Stimulated activated CD4-positive, alpha-beta T cell treated with anti-CD3 and anti-CD28 coated beads, Interleukin-4, amount 100 ng/mL, for 4 hours (primary cell): ENCODE measurements at places on chromosomes 11 and 22.
A peak's percentile ranks its signal among the peaks of the same experiment; 100 is the strongest.

DNA sequence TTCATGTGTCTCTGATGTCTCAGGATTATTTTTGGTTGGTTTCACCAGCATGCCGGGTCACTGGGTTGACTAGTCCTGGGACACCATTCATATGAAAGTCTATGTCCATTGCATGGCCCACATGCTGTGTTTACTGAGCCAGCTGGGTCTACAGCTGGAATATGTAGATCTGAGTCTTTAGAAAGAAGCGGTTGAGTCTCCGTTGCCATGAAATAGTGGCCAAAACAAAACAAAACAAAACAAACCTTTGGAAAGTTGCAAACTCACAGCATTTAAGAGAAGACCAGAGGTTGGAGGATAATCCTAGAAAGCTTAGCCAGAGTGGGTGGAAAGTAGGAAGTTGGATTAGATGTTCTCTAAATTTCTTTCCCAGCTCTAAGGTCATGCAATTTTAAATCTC is 191.8 kb upstream of the NTM start:
- DNase-seq, result no peak

DNA sequence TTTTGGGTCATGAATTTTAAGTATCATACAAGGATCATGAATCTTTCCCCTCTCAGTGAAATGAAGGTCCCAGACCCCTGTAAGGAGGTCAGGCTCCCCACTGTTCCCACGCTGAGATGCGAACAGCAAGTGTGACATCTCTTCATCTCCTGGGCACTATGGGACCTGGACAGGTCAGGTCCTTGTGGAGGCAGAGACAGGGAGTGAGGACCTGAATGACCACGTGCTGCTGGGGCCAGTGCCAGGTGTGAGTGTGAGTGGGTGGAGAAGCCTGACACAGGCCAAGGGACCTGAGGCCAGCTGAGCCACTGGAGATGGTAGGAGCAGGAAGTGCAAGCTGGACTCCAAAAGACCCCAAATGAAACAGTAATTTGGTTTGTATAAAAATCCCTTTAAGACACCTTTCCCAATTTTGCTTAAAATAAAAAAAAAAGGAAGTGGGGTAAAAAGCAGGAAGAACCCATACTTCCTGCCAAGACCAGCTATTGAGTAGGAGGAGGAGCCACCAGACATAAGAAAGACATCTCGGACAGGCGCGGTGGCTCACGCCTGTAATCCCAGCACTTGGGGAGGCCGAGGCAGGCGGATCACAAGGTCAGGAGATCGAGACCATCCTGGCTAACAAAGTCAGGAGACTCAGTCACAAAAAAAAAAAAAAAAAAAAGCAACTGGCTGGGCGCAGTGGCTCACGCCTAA is 35.4 kb upstream of the SERPIND1 start:
- no peak for DNase-seq

GRCh38 chr22:18078329-18079041 is 695 bp downstream of the PEX26 start:
- DNase-seq, result peak; percentile 28

DNA sequence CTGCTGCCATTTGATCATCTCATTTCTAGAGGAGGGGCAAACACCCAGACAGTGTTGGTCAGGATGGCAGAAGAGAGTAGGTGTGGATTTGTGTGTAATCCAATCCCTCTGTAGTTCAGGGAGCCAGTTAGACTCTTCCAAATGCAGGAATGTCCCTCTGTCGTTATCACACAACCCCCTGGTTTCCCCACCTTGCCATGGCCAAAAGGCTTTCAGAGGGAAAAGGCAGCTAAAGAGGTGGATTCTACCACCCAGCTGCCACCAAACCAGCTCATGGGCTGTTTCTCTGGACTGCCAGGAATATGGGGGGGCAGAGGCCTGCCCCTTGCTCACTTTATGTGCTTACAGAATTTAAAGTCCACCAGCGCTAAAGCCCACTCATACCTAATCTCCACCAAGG is 18.1 kb downstream of the TSKU start:
- DNase-seq, result no peak

- peak; percentile 69 for DNase-seq
These were observed 26.2 kb downstream of the TCP11L1 start for GRCh38 chr11:33065445-33066178.

DNA sequence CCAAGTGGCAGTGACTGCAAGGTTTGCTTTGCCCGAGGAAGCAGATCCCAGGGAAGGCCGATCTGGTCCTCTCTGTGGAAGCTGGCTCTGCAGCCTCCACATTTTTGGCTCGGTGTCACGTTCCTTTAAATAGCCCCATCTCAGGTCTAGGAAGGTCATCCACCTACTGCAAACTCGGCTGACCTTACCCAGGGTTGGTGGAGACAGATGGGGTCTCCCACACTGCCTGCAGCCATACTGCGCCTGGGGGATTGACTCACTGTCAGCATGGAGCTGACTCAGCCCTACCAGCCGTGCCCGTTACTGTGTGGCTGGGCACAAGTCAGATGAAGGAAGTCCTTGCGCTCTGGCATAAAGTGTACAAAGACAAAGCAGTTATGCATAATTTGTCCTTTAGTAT is 16.9 kb downstream of the CDPF1 start:
- no peak for DNase-seq

- no peak for DNase-seq
These were observed 22.6 kb upstream of the NCR3LG1 start for GRCh38 chr11:17328871-17329494.
